Activated effector memory CD4-positive, alpha-beta T cell treated with anti-CD3 and anti-CD28 coated beads, Interleukin-2, amount 50 U/mL, for 16 hours (primary cell): ENCODE measurements at places on chromosomes 7 and 10.

- DNase-seq: no peak
Observed at GRCh38 chr10:71923138-71923692, 41.0 kb upstream of the CHST3 start.

GRCh38 chr7:139259142-139259541 lies 28.1 kb downstream of the UBN2 start:
- DNase-seq: no peak

- no peak for DNase-seq
Observed at GRCh38 chr10:75261813-75262705, 26.3 kb upstream of the COMTD1 start.

DNA sequence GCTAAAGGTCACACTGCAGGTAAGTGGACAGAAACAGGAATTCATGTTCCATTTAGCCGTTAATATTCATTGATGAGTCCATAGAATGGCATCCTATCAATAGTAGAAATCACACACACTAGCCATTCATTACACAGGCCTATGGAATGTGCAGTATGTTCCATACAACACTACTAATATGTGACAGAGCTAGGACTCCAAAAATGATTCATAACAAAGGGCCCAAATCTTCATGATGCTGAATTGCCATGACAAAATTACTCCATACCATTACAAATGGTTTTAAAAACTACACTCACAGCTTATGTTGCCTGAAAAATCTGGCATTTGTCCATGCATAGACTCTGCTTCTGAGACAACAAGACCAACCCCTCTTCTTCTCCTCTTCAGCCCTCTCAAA lies 549.1 kb downstream of the XPNPEP1 start:
- no peak for DNase-seq

DNA sequence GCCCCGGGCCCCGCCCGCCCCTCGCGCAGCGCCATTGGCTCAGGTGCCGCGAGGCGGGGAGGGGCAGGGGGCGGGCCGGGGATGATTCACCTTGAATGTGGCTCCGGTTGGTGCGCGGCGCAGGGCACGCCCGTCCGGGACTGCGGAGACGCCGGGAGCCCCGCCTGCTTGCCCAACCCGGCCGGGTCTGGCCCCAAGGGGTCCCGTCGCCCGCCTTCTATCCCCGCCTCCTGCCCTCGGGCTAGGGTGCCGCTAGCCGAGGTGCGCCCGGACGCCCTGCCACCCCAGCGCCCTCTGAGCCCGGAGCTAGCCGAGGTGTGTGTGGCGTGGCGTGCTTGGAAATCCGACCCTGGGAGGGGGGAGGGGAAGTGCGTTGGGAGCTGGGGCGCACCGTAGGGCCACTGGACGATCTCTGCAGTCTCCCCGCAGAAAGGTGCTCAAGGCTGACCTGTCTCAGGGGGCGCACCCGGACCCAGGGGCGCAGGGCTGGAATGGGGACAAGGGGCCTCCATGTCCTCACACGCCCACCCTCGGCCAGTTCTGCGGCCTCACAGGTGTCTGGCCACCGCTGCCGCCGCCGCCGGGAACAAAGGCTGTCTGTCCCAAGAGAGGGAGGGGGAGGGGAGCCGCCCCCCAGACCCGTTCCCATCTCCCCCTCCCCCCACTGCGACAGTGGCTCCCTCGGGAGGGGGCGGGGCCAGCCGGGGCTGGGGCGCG lies 168.9 kb downstream of the NRF1 start:
- peak; percentile 90 for DNase-seq

DNA sequence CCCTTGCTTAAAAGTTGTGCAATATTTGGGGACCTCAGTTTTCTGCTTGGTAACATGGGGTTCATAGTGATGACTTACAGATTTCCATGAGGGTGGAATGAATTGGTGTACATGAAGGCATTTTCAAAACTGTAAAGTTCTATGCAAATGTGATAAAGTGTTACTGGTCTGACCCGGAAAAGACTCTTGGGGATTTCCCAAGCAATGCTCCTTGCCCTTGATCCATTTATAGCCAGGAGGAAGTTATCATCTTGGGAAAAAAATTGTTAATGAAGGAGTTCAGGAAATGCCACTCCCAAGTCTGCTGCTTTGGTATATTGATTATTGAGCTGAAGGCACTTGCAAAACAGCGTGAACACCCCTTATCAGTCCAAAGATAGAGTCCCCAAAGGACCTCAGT lies 96.3 kb upstream of the ZPBP start:
- no peak for DNase-seq

DNA sequence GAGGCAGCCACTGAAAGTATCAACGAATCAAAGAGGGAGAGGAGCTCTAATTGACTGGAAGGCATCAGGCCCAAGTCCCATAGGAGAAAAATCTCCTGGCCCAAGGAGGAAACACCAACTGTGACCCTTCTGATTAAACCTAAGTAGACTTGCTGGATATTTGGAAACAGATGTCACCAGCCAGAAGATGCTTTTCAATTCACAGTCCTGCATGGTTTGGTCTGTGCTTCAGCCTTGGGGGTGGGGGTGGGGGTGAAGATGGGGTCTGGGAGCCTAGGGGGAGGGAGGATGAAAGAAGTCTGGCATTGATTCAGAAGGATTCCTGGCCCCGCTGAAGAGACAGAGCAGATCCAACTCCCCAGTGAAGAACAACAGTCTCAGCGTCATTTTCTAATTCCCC lies 623.7 kb downstream of the PARD3 start:
- DNase-seq: no peak

GRCh38 chr7:52120912-52121311 lies 804.3 kb upstream of the COBL start:
- DNase-seq: no peak

DNA sequence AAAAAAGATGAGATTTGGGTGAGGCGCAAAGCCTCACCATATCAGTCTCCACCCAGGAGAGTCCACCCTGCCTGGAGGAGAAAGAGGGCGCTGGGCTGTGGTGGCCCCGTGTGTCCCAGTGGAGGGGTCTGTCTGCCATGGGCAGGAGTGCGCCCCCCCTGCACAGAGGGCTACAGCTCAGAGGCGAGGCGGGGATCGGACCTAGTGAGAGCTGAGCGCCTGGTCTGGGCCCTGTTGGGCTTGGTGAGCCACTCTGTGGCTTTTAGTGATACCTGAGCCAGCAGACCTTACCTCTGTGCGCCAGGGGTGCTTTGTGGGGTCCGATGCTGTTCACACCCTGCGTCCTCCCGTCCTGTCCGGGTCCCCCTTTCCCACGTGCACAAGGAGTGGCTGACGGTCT lies 25.9 kb upstream of the GNA12 start:
- DNase-seq: no peak

GRCh38 chr7:151775547-151776443 lies 101.1 kb downstream of the PRKAG2 start:
- no peak for DNase-seq

GRCh38 chr10:20254078-20254477 lies 437.8 kb downstream of the PLXDC2 start:
- no peak for DNase-seq

DNA sequence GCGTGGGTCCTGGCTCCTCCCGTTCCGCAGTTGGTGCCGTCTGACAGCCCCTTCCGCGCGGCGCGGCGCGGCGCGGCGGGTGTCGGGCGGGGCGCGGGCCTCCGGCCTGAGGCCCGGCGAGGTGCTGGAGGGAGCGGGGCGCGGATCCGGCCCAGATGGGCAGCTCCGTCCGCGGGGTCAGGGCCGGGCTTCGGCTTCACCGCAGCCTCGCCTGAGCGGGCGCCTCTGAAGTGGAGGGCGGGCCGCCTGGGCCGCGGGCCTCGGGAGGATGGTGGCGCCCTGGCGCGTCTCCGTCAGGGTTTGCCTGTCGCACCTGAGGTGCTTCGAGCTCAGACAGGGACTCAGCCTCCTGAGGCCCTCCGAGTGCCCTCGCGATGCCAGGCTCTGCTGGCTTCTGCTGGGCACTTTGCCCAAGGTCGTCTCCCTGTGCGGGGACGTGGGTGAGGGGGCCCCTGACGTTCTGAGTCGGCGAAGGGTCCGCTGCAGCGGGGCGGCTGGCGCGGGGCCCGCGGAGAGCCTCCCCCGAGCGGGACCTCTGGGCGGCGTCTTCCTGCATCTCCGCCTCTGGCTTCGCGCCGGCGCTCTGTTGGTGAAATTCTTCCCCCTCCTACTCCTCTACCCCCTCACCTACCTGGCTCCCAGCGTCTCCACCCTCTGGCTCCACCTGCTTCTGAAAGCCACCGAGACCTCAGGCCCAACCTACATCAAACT lies 473 bp downstream of the ADCK2 start:
- peak; percentile 87 for DNase-seq

DNA sequence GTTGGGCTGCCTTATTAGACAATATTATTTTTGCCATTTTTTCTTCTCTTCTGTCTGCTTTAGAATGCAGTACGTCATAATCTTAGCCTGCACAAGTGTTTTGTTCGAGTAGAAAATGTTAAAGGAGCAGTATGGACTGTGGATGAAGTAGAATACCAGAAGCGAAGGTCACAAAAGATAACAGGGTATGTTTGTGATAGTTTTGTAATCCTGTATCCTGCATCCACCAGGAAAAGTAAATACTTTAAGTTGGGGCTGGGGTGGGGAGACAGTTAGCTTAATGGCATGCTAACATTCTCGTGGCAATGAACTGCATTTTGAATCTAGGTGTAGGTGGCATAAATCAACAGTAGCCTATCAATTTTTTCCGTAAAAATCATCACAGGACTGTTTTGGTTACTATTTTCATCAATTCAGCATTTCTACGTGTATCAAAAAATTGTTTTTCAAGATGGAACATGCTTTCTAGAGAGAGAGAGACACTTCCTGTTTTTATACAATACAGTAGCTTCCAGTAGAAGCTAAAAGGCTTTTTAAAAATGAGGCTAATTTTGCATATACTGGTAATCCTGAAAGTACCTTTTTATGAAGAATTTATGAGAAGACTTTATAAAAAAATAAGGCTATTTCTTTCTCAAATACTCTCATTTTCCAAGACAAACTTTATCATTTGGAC lies 247.5 kb downstream of the FOXP2 start:
- no peak for DNase-seq

- no peak for DNase-seq
Observed at GRCh38 chr7:150851492-150852370, 586 bp upstream of the AOC1 start.

- DNase-seq: no peak
Observed at GRCh38 chr10:132450466-132450824, 53.4 kb downstream of the PWWP2B start.

DNA sequence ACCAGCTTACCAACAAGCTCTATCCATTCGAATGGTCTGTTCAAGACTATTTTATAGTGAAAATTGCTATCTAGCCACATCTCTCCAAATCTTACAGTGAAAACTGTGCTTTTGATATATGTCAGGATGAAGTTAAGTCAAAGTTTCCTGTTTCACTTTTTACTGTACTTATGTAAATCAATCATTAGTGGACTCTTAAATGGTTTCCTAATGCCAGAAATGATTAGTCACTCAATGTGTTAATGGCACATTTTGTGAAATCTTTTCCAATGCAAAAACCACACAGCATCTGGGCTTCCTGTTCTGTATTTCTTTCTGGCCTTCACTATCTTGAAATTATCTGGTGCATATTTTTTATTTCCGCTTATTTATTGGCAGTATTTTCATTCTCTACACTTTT lies 87.3 kb upstream of the STEAP1B start:
- no peak for DNase-seq

GRCh38 chr10:112639298-112639697 lies 192.3 kb downstream of the VTI1A start:
- no peak for DNase-seq

- no peak for DNase-seq
Observed at GRCh38 chr10:91366704-91367103, 43.4 kb upstream of the HECTD2 start.

GRCh38 chr7:158025686-158026600 lies 561.7 kb downstream of the PTPRN2 start:
- no peak for DNase-seq
